CD4-positive, alpha-beta T cell treated with Interferon alpha-2 for 1 hour (primary cell): ENCODE measurements at places on chromosomes 12 and 14.

GRCh38 chr12:6724409-6724797 is 557 bp downstream of the COPS7A start:
- peak; percentile 15 for DNase-seq

- no peak for DNase-seq
Observed at GRCh38 chr12:38402811-38403210, 86.2 kb downstream of the ALG10B start.

DNA sequence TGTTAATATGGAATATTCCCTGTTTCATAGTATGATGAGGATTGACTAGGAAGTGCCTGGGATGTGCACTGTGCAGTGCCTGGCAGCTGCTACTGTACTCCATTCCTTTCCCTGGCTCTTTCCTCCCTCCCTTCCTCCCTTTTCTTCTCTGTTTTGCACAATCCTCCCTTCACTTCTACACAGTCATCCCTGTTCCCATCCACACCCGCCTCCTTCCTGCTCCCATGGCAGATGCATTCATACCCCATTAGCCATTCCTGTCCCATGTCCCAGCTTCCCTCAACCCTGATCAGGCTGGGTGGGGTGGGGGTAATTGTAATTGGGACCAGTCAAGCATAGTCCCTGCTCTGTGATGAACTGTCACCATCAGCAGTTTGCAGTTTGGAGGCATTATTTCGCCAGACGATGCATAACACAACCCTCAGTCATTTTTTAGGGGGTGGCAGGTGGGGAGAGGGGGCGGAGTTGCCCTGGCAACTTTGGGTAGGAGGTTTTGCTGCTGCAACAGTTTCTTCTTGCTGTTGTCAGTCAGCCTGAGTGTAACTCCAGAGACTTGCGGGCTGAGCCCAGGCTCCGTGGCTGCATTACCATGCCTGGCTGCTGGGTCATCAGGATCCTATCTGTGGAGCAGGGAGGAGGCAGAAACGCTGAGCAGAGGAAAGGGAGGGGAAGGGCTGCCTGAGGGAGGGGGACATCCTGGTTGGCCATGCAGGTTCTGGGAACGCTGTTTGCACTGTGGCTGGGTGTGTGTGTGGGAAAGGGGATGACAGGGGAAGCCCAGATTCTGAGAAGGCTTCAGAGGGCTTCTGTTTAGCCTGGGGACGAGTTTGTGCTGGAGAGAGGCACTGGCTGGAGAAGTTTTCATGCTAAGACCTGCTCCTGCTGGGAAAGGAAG is 4.1 kb upstream of the KRT84 start:
- DNase-seq, result no peak

DNA sequence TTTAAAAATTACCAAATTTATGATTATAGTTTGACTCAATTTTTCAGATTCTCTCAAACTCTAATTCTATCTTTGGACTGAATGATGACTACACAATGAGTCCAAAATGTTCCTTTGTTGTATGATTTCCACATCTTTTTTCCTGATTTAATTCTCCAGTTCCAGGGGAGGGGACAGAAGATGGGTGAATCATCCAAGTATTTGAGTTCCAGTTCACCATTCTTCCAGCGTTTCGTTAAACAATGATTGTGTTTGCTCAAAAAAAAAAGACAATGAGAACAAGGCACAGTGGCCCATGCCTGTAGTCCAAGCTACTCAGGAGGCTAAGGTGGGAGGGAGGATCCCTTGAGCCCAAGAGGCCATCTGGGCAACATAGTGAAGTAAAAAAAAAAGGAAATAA is 23.8 kb downstream of the BAZ1A start:
- DNase-seq, result no peak

GRCh38 chr12:54759751-54760150 is 94.6 kb upstream of the MUCL1 start:
- DNase-seq, result peak; percentile 38

DNA sequence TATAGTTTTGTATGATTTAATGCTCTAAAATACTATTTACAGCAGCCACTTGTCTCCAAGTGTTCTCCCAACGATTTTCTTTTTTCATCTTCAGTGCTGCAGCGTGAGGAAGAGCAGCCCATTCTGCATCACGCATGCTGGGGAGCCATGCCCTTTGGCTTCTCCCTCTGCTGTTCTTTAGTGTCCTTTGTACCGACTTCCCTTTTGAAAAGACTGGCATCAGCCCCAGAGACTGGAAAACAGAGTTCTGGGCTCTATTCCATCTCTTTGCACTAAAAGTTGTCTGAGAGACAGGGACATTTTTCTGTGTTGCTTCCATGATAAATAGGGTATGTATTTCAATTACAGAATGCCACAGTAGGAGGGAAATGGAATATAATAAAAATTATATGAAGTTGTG is 105.1 kb downstream of the RERG start:
- no peak for DNase-seq
